Stimulated activated CD8-positive, alpha-beta memory T cell treated with anti-CD3 and anti-CD28 coated beads, Interleukin-2, amount 100 ng/mL, for 48 hours (primary cell): ENCODE measurements at places on chromosomes 7 and 10.

- DNase-seq = no peak
Measured at GRCh38 chr7:68971634-68972340, 626.5 kb upstream of the AUTS2 start.

DNA sequence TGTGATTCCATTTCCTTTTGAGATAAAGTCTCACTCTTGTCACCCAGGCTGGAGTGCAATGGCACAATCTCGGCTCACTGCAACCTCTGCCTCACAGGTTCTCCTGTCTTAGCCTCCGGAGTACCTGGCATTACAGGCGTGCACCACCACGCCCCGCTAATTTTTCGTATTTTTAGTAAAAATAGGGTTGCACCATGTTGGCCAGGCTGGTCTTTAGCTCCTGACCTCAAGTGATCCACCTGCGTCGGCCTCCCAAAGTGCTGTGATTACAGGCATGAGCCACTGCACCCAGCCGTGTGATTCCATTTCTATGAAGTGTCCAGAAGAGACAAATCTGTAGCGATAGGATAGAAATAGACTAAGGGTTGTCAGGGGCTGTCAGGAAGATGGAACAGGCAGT lies 60.4 kb downstream of the CLIP2 start:
- DNase-seq = no peak

DNA sequence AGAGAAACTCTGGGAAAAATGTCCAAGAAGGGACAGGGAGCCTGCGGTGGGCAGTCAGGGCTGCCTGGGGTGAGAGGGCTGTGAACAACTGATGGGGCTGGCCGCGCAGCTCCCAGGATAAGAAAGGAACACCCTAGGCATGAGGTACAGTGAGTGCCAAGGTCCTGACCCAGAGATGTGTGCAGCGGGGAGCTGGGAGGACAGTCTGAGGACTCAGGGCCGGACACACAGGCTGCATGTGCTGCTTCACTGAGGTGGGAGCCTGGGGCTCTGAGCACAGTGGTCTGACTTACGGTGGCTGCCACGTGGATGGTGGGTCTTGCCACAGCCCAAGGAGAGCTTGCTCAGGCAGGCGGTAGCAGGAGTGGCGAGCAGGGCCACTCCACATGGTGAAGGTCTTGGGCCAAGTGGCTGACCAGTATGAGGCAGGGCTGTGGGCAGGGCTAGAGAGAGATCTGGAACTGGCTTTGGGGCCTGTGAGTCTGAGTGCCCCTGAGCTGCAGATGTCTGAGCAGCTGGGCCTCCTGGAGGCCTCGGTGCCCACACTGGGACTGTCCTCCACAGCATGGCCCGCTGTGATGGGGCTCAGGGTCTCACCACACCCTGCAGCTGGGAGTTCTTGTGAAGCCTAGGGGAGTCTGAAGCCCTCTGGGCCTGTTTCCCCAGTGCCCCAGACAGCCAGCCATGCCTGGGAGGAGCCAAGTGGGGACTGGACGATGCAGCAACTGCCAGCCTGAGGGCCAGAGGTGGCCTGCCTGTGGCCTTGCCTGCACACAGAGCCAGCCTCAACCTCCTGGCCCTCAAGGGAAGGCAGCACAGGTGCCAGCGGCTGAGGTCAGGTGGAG lies 60.3 kb downstream of the RASGEF1A start:
- DNase-seq = no peak

DNA sequence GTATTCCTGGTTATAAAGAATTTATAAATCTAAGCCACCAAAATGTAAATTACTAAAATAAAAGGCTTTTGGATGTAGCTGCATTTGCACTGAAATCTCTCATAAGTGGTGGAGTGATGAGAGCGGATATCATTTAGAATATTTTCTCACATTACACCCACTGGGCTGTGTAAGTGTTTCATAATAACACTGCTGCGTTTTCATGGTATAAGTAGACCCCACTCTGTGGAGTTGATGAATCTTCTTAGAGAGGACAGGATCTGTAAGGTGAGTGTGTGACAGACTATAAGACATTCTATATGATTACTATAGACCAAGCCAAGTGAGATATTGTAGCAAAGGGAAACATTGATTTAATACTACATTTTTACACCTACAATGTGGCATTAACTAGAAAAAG lies 1024.1 kb upstream of the LRRN3 start:
- DNase-seq = no peak

- DNase-seq = no peak
Measured at GRCh38 chr7:25802057-25802456, 349.9 kb upstream of the NFE2L3 start.

- DNase-seq = no peak
Measured at GRCh38 chr10:69576334-69577011, 3.3 kb upstream of the NEUROG3 start.

GRCh38 chr7:148587076-148587475 lies 3.5 kb upstream of the C7orf33 start:
- no peak for DNase-seq

- no peak for DNase-seq
Measured at GRCh38 chr7:111678986-111679385, 116.7 kb upstream of the IMMP2L start.

DNA sequence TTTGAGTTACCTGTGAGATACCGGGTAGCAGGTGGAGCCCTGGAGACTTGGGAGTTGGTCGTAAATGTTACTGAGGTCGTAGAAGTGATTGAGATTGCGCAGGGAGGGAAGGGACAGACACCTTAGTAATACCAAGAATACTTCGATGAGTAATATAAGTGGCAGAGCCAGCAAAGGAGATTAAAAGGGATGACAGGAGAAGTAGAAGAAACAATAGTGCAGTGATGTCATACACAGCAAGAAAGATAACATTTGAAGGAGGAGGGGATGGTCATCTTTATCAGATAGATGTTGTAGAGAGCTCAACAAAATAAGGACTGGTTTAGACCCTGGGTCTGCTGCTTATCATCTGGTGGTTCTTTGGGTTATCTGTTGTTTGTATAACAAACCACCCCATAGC lies 5.0 kb downstream of the BCCIP start:
- no peak for DNase-seq

- DNase-seq = no peak
Measured at GRCh38 chr10:55410415-55410885, 609.4 kb upstream of the PCDH15 start.

- peak; percentile 20 for DNase-seq
Measured at GRCh38 chr10:62426086-62426485, 51.9 kb downstream of the ZNF365 start.

DNA sequence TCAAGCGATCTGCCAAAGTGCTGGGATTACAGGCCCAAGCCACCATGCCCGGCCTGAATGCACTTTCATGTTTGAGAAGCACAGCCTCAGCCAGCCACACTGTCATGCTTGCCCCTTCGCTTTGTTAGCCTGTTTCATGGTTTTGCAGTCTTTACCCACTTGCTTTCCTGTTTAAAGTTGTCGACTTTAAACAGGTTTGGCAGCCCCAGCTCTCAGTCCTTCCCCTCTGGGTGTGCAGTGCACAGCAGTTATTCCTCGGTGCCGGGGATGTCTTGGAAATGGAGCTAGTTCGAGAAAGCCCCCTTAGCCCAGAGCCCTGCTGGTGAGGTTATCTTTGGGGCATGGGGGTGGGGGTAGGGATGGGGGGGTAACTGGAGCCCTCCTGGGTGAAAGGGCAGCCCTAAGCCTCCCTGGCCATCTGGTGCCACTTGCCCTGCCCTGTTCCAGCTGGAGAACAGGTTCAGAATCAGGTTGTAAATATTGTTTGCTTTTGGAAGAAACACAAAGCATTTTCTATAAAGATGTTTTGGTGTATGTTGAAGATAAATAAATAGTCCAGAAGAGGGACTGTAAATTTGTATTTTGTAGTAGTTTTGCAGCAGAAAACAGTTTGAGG lies 14.8 kb downstream of the TSPAN14 start:
- DNase-seq = no peak

DNA sequence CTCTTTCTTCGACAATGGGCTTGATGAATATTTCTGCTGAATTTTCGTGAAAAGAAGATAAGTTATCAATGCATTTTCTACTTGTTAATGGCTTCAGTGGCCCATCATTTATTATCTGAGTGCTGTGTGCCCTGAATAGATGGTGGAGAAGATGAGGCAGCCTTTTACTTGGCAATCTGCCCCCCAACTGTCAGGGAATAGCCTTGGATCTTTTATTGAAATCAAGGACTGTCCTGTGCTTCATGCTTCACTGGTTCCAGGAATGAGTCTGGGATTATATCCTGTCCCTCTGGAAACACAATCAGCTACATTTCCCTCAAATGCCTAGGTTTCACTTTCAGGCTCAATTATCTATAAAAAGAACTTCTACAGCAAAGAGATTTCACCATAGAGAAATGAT lies 75.9 kb upstream of the NXPH1 start:
- DNase-seq = no peak

DNA sequence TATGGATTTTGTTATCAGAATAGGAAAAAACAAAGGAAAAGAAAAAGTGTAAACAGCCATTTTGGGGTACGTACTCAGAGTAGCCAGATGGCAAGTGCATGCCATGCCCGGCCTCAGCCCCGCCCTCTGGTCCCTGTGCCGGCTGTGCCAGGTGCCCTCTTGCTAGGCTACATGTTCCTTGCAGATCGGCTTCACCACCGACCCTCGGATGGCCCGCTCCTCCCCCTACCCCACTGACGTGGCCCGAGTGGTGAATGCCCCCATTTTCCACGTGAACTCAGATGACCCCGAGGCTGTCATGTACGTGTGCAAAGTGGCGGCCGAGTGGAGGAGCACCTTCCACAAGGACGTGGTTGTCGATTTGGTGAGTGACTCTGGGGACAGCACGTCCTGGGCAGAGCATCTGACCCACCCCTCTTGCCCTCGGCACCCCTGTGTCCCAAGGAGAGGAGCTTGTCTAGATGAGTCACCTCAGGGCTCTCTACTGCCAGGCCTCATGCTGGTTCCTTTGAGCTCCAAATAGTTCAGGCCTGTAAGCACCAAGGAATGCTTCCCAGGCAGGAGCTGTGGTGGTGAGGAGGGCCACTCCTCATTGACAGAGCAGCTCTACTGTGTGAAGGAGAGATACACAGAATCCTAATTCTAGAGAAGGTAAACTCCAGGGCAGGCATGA lies 54.9 kb upstream of the ZMIZ2 start:
- no peak for DNase-seq

DNA sequence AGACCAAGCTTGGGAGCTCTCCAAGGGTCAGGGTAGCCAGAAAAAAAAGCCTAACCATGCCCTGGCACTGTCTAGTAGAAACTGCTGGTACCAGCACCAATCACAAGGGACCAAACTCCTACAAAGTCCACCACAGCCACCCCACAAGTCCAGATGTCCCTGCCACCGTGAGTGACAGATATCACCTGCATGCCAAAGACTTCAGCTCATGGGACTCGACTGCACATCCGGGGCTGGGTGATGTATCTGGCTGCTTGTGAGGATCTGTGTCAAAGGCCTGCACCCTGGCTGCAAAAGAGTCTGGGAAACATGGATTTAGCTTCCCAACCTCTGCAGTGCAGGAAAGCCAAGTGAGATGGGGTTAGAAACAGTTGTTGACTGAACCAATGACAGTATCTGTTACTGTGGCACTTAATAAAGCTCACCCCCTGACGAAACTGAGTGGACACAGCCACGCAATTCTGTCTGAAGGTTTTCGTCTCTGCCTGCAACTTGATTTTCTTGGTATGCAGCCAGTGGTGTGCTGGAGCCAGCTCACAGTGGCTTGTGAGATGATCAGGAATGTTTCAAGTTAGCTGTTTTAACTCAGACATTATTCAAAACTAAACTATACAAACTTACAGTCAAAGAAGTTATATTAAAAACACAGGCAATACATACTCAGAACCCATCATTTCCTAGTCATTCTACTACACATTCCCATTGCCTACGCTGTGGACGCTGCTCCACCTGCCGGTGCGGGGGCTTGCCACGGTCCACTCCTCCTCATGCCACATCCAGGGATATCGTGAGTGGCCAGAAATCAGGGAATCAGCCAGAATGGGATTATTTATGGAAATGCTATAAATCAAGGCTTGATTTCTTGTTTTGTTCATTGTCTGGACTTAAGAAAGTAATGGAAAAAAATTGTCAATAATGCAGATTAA lies 9.2 kb downstream of the ZNF488 start:
- no peak for DNase-seq

GRCh38 chr10:4470231-4470835 lies 355.7 kb upstream of the AKR1E2 start:
- DNase-seq = no peak

DNA sequence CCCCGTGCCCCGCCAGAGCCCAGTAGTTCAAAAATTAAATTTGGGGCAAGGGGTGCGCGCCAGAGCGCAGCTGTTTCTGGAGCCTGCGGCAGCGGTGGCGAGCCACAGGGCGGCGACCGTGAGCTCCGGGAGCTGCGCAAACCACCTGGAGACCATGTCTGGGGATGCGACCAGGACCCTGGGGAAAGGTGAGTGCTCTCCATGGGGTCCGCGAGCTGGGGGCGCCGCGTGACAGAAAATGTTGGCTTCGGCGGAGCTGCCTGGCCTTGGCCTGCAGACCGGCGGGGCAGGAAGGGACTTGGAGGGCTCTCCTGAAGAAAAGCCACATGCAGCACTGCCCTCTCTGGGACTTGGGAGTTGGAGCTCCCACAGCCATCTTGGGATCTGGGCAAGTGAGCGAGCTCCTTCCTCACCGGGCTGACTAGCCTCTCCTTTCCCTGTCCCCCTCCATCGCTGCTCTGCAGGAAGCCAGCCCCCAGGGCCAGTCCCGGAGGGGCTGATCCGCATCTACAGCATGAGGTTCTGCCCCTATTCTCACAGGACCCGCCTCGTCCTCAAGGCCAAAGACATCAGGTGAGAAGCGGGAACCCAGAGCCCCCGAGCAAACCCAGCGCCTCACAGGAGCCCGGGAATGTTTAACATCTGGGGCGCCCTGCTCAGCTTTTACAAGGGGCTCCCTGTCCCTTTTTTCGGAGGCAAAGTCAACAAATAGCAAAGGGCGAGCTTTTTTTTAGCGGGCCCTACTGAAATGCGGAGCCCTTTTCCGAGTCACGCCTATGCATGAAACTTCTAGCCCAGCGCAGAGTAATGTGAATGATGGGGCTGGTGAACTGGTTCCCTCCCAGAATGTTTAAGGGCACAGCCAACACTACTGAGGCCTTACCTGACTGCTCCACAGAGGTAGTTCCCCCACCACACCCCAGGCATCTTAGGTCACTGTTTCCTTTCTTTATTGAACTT lies 6.1 kb downstream of the GSTO2 start:
- DNase-seq = peak; percentile 34

- no peak for DNase-seq
Measured at GRCh38 chr10:69802424-69803161, 887 bp downstream of the COL13A1 start.

- no peak for DNase-seq
Measured at GRCh38 chr10:62243647-62243997, 25.0 kb downstream of the RTKN2 start.

DNA sequence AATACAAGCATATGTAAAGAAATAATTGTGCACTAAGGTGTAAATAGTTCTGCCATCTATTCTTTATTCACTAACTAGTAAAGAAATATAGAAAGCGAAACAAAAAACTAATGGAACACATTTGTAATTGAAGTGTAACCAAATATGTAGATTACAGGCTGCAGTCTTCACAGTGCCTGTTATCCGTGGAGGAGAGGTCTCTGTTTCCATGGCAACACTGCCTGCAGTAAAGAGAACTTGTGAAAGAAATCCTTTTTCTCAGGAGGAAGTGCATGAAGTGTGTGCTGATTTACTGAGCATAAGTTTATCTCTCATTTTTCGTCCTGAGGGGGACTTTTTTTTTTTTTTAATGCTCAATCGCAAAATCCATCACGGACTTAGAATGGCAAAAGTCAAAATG lies 102.5 kb downstream of the APBB1IP start:
- no peak for DNase-seq

- no peak for DNase-seq
Measured at GRCh38 chr7:4074407-4074806, 607.7 kb upstream of the FOXK1 start.

- no peak for DNase-seq
Measured at GRCh38 chr10:6115824-6116350, 27.1 kb downstream of the RBM17 start.

- DNase-seq = no peak
Measured at GRCh38 chr10:55550236-55550635, 749.2 kb upstream of the PCDH15 start.
